ENCODE measurements at places on chromosomes 3 and 15. TPM values are rescaled to one million over a fixed set of nuclear protein-coding genes. Genes with fewer than 3 reads are reported as not detected.
A peak's percentile ranks its signal among the peaks of the same experiment; 100 is the strongest.

TGM5 gene
- total RNA-seq: not detected

DNA sequence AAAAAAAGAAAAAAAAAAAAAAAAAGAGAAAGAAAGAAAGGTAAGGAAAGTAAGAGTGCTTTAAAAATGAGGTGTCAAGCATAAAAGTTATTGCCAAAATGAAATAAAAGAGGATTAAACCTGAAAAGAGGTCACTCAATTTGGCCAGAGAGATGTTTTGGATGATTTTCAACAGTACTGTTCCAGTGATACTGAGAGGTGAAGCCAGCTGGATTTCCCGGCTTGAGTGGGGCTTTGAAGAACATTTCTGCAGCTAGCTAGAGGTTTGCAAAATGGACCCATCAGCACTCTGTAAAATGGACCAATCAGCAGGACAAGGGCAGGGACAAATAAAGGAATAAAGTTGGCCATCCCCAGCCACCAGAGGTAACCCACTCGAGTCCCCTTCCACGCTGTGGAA, 128.5 kb downstream of the LSAMP start:
- no peak for DNase-seq

CKMT1B gene
- total RNA-seq: 0.75 TPM

DNA sequence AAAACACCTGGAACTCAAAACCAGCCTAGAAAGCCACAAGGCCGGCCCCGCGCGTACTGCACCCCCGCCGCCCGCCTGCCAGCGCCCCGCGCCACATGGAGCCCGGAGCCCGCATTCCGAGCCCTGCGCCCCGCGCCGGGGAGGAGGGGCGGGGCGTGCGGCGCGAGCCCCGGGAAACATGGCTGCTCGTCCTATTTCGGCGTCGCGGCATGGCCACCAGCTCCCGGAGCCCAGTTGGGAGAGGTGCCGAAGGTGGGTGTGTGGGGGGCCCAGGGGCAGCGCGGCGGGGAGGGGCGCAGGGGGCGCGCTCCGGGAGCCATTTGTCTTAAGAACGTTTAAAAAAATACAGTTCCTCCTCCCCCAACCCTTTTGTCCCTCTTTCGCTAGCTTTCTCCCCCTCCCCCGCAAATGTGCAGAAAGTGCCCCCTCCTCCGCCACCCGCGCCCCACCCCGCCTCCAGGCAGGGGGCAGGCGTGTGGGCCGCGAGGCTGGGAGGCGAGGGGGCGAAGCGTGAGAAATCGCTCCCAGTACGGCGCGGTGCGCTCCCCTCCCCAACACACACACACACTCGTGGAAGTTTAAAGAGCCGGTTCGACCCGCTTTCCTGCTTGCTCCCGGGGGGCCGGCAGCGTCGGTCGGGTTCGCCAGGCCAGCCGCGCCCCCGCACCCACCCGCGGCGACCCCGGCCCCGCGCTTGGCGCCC, 2.5 kb downstream of the ANP32A start:
- DNase-seq: peak; percentile 80

DNA sequence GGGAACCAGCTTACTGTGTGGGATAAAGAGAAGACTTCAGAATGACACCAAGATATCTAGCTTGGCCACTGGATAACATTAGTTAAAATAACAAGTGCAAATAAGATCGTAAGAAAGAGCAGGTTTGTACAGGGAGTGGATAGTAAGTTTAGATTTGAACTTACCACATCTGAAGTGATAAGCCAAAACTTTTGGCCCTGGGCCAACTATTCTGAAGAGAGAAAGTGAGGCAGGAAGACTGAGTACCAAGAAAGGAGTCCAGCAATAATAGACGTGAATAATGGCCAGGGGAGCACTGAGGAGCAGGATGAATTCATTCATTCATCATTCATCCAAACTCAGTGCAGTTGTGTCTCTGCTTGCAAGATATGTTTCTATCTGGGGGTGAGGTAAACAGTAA, 122.9 kb downstream of the PDE8A start:
- DNase-seq: no peak

GRCh38 chr3:180926526-180926925, 14.1 kb downstream of the FXR1 start:
- no peak for DNase-seq

DNA sequence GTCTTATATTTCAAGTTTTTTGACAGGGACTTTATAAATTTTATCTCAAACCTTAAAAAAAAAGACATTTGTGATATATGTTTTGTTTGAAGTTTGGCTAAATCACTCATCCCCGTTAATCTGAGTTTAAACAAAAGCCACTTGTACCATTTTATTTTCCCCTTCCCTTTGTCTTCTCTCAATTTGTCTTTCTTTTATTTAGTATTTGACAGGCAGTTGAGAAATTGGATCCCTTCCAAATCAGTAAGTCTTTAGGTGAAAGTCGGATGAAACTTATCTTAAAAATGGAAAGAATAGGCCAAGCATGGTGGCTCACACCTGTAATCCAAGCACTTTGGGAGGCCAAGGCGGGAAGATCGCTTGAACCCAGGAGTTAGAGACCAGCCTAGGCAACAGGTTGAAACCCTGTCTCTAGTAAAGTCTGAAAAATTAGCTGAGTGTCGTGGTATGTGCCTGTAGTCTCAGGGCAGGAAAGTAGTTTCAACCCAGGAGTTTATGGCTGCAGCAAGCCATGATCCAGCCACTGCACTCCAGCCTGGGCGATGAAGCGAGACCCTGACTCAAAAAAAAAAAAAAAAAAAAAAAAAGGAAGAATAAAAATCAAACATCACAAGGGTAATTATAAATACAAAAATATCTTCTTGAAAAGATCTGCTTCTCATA, 394.6 kb upstream of the TPM1 start:
- no peak for DNase-seq

- DNase-seq: no peak
Observed at GRCh38 chr15:77456746-77457145, 36.1 kb downstream of the HMG20A start.

DNA sequence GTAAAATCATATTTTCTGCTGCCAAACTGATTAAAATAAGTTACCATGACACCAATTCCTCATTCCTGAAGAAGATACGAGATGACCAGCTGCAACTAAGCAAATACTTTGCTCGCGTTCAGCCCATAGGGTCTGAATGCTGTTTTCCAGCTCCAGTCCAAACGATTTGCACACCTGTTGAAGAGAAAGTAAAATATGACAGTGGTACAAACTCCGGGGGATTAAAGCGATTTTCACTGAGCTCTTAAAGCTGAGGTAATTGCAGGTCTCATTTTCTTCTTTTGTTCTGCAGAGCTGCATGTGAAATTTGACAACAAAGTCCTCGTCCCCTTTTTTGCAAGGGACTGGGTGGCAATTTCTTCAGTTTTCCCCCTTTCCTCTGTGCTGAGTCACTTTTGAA, 118.4 kb downstream of the NR2F2 start:
- DNase-seq: no peak

GRCh38 chr3:46576879-46577278, 10.8 kb upstream of the LRRC2 start:
- DNase-seq: no peak

FBN1 gene
- 39.4 TPM for total RNA-seq

GRCh38 chr3:131794766-131795388, 239.9 kb downstream of the CPNE4 start:
- no peak for DNase-seq

DNA sequence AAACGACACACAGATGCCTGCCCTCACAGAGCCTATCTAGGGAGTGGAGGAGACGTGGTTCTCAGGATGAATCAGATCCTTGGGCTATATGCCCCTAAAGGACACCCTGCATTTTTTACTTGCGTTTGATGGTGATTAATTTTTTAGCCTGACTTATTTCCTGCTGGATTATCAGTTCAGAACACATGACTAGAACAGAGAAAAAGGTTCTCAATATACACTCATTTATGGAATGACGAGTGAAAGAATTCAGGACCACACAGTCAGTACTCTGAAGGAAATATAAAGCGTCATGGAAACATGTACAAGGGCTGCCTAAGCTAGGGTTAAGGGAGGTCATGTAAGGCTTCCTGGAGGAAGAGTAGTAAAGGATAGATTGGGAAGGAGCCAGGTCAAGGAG, 121.8 kb downstream of the SSR3 start:
- DNase-seq: no peak

DNA sequence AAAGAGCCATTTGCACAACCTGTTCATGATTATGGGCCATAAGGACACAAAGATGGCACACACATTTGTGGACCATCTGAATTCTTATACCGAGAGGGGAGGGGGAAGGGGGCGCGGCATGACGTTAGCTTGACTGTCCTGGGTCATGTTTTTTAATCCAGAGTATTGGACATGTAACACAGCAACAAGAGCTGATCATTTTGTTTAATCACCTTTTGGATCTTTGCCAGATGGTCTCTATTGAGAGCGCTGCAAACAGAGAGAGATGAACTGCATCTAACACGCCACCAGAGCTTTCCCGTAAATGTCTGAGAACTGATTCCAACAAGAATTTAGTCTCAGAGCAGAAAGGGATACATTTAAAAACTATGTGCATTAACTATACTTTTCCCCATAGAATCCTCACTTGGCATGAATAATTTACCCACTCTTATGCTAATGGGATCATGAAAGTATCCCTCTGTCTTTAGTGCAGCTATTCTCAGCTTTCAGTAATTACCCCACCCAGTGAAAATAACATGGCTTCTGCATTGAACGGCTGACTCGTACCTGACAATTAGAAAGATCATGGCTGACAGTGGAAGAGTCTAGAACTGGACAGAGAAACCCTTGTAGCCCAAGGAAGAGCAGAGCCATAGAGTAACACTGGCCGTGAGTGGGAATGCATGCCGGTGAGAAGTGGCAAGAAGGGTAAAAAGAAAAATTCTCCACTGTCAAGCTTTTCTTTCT, 22.6 kb downstream of the MEIS2 start:
- DNase-seq: no peak

CCDC9B gene
- total RNA-seq: 155 TPM

SH2D7 gene
- not detected for total RNA-seq

NLGN1 gene
- 7.8 TPM for total RNA-seq

UPK1B gene
- total RNA-seq: not detected

GRCh38 chr3:126124148-126124868, 40.4 kb upstream of the SLC41A3 start:
- DNase-seq: peak; percentile 20

- peak; percentile 33 for DNase-seq
Observed at GRCh38 chr3:68007621-68008226, 353.3 kb upstream of the SUCLG2 start.

- no peak for DNase-seq
Observed at GRCh38 chr3:182962166-182962565, 18.2 kb downstream of the DCUN1D1 start.

DLL4 gene
- 10.7 TPM for total RNA-seq

- DNase-seq: peak; percentile 52
Observed at GRCh38 chr3:186442162-186442561, 80.1 kb upstream of the DGKG start.

DNA sequence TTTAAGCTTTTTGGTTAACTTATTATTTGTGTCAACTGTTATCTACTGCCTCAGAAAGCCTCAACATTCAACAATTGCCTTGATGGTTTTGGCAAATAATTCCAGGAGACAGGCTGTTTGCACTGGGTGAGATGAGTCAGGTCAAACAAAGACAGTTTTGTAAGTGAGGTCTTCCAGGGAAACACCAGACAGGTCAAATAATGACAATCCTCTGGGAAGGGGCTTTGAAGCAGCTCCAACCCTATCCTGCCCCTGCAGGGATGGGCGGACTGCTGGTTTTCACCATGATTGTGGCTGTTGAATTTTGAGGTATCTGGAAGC, 79.4 kb upstream of the PRR23E start:
- no peak for DNase-seq

PLSCR2 gene
- total RNA-seq: not detected

- DNase-seq: no peak
Observed at GRCh38 chr3:98232489-98232888, 31.6 kb upstream of the OR5H6 start.

- no peak for DNase-seq
Observed at GRCh38 chr3:52512727-52513126, 17.6 kb downstream of the STAB1 start.

GRCh38 chr3:82462977-82463376, 701.5 kb upstream of the GBE1 start:
- no peak for DNase-seq

DNA sequence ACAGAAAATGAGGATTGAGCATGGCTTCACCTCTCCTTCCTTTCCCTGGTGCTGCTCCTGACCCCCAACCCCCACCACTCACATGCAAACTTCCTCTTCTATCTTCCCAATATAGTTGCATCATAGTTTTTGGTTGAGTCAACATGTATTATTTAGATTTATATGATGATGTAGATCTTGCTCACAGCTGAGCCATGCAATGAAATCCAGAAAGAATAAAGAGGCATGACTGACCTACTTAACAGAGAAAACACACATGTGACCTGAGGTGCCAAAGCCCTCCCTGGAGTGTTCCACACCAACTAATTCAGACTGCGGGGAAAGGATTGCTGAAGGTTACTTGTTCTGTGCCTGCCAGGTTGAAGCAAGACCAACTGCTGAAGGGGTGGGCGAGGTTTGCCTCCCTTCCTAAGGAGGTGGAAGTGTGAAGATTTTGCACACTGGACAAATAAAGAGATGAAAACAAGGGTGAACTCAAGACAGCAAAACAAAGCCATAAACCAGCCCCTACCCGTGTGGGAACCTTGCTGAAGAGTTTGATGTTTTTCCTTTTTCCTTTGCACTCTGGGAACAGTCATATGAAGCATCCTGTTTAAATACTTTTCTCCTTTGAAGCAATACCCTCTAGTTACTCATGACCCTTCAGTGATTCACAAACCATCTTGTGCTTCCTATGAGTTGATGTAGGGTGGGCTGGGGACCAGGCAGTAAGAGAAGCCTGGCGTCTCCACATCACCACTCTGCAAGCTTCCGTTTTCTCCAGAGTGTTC, 155.2 kb upstream of the UBE2E1 start:
- no peak for DNase-seq

Measured in Right ventricle myocardium superior (tissue), 1 donor.